Activated naive CD4-positive, alpha-beta T cell (primary cell): ENCODE measurements at places on chromosomes 1 and 21.

GRCh38 chr1:5273280-5274003, 619.0 kb downstream of the AJAP1 start:
- DNase-seq: no peak

GRCh38 chr1:150280138-150280707, 2.1 kb upstream of the CIART start:
- no peak for DNase-seq

GRCh38 chr1:46983830-46984586, 39.5 kb upstream of the CYP4X1 start:
- no peak for DNase-seq

DNA sequence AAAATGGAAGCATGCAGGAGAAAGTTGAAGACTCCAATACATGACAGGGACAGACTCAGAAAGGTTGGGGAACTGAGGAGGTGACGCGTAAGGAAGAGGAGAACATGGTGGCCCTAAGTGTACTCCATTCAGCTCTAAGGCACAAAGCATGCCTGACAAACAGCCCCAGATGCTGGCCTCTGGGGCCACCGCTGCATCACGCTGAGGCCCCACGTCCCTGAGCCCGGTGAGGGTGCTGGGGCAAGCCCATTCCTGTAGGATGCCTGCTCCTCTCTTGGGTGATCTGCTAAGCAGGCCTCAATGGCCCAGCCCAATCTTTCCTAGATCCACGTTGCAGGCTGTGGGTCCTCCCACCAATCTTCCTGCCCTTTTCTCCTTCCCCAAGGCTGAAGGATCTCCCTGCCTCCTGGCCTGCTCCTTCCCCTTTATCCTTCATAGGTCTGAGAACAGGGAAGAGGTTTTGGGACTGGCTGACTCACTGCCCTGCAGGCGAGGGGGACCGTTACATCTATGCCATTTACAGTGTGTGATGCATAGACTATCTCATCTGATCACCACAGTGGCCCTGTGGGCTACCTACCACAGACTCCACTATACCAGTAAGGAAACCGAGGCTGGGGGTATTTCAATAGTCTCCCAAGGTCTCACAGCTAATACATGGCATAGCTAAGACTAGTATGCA, 16.8 kb upstream of the NID1 start:
- no peak for DNase-seq

GRCh38 chr1:200473698-200474371, 64.0 kb upstream of the ZNF281 start:
- DNase-seq: no peak

DNA sequence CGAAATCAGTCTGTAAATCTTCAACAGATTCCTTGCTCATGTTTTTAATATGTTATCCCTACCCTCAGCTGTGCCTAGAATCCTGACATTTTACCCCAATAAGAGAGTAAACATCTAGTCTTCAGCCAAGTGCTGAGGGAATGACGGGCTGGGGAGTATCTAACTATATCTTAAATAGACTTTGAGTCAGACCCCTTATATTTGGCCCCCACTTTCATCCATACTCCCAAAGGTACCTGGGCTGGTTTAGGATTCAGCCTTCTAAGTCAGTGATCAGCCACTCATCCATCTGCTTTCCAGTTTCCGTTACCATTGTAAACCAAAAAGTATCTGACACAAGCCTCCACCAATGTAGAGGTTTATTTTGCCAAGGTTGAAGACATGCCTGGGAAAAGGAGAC, 36.1 kb upstream of the CNIH3 start:
- DNase-seq: no peak

GRCh38 chr1:98292994-98293393, 368.5 kb upstream of the SNX7 start:
- DNase-seq: no peak

DNA sequence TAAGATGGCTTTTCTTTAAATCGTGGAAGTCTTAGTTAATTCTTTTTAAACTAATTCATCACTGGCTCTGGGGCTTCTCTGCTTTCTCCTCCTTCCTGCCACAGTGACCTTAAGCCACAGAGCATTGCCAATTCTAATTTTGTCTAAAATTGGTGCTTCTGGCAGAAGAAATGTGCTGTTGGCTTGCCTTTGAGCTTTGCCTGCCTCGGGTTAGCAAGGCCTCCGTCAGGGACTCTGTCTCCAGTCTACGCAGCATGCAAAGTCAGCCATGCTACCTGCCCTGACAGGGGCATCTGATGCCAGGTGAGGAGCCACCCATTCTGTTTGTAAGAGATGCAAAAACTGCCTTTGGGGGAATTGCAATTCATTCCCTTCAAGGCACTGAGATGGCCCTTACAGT, 25.2 kb downstream of the CLDN14 start:
- no peak for DNase-seq

DNA sequence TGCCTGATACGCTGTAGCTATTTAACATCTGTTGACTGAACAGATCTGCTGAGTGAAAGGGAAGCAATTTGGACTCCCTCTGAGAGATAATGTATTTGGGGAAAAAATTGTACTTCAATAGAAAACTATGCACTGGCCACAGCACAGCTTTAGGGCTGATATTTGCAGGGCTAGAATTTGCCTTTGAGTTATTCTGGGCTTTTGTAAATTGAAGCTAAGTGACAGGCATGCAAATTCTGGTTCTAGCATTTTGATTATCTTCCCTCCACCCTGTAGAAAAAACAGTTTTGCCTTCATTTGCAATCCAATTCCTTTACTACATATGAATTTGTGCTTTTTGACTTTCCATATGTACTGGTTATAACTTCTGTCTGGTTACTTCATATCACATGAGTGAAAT, 7.9 kb downstream of the KYAT3 start:
- DNase-seq: no peak

- no peak for DNase-seq
These were observed 47.6 kb downstream of the ACP6 start for GRCh38 chr1:147622731-147623130.

GRCh38 chr1:230064283-230064682, 2.8 kb upstream of the GALNT2 start:
- DNase-seq: no peak

DNA sequence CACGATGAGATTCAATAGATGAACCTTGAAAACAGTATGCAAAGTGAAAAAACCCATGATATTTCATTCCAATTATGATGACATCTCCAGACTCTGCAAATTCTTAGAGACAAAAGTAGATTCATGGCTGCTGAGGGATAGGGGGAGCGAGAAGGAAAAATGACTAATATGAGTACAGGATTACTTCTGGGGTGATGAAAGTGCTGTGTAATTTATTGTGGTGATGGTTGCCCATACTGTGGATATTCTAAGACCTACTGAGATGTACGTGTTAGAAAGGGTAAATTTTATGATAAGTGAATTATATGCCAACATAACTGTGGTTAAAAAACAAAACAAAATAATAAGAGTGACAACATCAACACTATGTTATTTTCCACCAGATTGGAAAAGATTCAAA, 18.9 kb upstream of the RGS7 start:
- no peak for DNase-seq

DNA sequence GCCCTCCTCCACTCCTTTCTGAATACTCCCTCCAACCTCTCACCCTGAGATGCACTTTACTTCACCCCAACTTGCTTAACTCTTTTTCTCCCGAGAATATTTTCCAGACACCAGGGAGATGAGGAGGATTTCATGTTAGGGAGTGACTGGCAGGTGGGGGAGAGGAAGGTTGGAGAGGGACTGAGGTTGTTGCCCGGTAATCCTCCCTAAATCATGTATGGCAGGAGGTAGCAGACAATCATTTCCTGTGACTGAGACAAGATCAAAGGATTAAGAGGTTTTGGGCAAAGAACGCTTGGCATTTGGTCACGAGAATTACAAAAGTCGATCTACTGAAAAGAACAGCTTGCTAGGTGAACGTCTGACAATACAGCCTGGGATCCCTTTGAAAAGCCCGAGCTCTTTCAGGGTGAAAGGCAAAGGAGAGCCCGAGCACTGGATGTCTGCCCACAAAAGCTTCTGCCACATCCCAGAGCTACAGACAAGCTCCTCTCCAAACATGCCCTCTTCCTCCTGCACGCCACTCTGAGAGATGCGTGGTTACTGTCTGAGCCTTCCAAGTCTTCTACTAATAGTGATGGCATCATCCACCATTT, 154.1 kb downstream of the DAB1 start:
- no peak for DNase-seq

GRCh38 chr1:119046785-119047438, 58.8 kb upstream of the TBX15 start:
- DNase-seq: no peak

DNA sequence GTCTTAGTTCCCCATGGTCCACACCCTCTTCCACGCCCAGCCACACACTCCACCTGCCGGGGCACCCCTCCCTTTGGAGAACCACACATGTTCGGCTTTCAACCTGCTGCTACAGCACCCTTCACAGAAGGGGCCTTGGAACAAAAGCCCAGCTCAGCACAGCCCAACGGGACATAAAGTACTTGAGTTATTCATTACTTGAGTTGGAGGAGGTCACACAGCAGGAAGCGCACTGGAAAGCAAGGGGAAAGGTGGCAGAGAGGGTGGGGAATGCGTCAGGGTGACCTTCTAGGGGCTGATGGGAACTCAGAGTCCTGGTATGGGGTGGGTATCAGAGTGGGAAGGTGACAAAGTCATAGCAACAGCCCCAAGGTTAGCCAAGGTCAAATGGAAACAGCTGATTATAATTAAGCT, 3.0 kb upstream of the ATP1B1 start:
- no peak for DNase-seq

DNA sequence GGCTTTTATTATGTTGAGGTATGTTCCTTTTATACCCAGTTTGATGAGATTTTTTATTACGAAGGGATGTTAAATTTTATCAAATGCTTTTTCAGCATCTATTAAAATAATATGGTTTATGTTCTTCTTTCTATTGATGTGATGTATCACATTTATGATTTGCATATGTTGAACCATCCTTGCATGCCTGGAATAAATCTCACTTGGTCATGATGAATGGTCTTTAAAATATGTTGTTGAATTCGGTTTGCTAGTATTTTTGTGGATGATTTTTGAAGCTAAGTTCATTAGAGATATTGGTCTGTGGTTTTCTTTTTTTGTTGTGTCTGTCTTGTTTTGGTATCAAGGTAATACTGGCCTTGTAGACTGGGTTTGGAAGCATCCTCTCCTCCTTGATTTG, 14.1 kb downstream of the GPR88 start:
- no peak for DNase-seq

DNA sequence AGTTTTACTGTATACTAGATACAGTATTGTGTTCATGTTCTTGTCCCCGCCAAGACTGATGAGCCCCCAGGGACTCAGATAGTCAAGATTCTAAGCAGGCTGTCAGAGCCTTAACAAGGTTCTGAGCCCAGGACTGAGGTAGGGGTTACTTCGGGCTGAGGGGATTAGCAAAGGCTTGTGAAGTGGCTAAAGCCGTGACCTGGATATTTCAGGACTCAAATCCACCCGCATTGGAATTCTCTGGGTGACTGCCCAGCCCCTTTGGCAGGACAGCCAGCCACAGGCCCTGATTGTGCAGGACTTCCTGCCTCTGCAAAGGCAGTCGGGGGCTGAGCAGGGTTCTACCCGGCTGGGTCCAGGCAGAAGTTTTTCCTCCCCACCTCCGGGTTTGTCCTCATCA, at the start of gene PLA2G5:
Gene PLA2G5, plus strand, starts transcription at position 321 of the 400 bp plus-strand sequence. CDS start 14,637 bp downstream, outside the sequence.
- no peak for DNase-seq

DNA sequence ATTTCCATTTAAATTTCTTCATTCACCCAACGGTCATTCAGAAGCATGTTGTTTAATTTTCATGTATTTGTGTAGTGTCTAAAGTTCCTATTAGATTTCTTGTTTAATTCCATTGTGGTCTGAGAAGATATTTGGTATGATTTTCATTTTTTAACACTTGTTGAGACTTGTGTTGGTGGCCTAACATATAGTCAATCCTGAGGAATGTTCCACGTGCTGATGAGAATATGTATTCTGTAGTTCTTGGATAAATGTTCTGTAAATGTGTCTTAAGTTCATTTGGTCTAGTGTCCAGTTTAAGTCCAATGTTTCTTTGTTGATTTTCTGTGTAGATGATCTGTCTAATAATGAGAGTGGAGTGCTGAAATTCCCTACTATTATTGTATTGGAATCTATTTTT, 22.7 kb upstream of the LCE5A start:
- DNase-seq: no peak

- DNase-seq: no peak
These were observed 1.7 kb downstream of the PADI3 start for GRCh38 chr1:17250601-17251000.

- DNase-seq: no peak
These were observed 13.2 kb downstream of the AMPD2 start for GRCh38 chr1:109632671-109633346.
